ENCODE measurements at places on chromosomes 6 and 20.

- no peak for DNase-seq
These were observed 21.9 kb upstream of the RAB22A start for GRCh38 chr20:58287638-58288037.

GRCh38 chr6:155676346-155676745 is 220.7 kb upstream of the NOX3 start:
- DNase-seq, result no peak

DNA sequence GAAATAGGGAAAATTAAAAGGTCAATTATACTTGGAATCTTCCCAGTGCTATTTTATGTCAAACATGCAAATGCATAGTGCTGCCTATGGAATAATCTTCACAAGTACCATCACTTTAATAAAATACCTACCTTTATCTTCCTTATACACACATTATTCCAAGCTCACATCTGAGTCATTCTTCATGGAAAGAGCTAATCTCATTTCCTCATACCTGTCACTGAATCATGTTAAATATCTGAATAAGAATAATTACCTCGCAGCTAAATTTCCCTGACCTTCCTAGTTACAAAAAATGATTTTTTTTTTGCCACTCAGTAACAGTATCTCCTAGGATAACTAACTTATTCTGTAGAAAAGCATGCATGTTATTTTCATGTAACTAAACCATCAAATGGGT is 661.4 kb upstream of the HS3ST5 start:
- DNase-seq, result no peak

DNA sequence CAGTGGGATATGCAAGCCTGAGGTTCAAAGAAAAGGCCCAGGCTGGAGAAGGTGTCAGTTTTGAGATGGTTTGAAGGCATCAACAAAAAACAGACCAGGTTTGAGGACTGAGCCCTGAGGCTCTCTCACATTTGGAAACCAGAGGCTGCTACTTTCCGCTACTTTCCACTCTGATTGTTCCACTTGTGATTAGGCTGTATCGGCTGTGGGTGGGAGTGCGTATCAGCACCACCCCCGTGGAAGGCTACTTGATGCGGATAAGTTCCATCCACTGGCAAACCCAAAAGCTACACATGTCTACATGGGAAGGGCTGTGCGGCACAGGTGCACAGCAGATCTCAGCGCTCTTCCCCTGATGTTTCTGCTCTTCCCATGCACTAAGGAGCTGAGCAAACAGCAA is 198.7 kb downstream of the GMPR start:
- no peak for DNase-seq

DNA sequence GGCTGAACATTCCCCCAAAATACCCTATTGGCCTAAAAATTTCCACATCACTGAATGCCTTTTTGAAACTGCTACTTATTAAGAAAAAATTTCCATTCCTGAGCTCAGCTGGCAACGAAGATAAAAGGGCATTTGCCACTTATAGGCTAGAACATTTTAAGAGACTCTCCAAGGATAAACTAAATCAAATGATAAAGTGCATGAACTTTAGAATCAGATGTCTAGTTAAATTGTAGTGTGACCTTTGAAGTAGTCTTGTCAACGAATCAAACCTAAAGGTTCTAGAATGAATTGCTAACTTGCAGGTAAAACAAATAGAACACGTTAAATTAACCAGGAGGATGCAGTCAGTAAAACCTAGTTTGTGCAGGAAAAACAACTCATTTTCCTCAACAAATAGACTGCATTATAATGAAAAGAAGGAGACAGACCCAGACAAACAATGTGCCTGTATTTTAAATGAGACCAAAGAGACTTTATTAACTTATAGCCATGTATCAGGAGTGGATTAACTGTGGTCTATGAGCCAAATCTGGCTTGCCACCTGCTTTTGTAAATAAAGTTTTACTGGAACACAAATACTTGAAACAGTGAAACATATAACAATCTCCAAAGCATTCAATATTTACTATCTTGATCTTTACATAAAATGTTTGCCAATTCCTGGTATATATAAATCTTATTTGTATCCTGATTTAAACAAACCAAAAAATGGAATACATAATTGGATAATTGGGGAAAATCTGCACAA is 184.4 kb downstream of the MEI4 start:
- no peak for DNase-seq

GRCh38 chr6:131059486-131059885 is 3.6 kb downstream of the EPB41L2 start:
- DNase-seq, result no peak

DNA sequence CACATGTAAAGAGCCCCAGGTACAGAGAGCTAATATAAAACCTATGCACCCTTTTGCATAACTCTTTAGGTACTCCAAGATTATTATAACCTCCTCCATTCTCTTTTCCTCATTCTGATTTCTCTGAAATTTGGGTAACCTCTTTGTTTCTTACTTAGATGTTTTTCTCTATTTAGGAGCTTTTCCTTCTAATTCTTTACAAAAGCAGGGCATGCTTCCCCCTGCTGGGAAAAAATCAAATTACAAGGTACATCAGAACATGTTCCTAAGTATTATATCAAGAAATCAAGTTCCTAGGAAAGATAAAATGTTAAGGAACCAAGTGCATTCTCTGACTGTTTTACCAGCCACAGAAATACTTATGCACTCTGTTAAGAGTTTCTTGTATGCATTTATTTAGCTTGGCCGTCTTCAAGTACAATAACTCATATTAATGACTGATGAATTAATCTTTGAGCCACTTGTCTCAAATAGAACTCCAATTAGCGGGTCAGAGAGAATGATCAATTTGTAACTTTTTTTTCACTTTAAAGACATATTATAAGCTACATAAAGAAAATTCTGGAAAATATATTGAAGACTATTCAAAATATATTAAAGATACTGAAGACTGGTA is 2.1 kb downstream of the KHDRBS2 start:
- peak; percentile 8 for DNase-seq

DNA sequence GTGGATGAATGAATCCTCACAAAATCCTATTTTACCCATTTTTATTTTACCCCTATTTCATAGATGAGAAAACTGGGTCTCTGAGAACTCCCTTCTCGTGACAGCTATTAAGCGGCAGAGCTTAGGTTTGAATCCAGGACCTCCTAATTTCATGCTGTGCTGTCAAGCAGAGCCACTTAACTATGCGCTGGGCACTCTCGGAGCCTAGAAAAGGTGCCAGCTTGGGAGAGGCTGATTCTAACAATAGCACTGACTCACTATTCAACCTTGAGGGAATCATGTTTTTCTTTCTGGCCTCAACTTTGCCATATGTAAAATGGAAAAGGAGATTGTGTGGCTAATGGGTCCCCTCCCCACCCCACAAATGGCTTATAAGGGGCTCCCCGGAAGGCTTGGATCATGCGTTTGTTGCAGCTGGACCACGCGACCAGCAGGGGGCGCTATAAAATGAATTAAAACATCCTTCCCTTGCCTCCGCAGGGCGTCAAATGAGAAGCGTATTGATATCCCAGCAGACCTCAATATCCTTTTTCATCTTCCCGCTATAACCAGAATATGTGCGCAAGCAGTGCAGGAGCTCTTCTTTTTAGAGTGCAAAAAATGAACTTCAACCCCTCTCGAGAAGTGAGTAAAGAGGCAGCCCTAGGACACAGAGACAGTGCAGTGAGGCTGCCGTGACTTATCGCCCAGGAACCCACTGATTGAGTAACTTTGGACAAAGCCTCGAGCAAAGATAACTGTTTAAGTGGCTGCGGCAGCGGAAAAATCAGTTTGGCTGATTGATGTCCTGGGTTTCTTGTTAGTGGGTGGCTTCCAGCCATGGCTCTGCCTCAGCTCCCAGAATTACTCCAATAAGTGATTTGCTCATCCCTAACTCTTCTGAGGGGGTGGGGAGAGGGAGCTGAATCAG is 12.8 kb upstream of the PDYN start:
- peak; percentile 66 for DNase-seq

- DNase-seq, result no peak
These were observed 184.5 kb upstream of the MARCKS start for GRCh38 chr6:113672491-113673149.

DNA sequence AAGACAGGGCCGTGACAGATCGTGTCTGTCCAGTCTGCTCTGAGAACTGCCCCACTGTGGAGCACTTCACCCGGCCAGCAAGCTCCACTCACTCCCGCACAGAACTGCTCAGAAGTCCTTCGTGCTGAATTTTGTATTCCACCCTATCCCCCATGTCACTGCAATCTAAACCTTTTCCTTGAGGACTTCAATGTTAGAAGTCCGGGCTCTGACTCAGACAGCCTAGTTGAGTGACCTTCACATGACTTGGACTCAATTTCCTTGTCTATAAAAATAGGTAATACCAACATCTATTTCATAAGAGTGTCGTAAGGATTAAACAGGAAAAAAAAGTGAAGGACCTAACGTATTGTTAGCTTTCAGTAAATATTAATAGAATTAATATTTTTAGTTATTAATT is 161.6 kb downstream of the QRSL1 start:
- DNase-seq, result no peak

DNA sequence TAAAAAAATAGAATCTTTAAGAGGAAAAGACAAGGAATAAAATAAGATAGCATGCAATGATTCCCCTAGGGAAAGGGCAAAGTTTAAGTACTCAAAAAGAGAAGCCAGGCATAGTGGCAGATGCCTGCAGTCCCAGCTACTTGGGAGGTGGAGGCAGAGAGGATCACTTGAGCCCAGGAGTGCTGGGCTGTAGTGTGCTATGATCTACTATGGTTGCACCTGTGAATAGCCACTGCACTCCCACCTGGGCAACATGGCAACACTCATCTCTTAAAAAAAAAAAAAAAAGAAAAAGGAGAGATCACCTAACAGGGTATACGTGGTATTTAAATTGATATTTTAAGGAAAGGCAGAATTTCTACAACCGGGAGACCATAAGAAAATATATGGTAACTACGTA is 16.0 kb downstream of the EPHA7 start:
- DNase-seq, result no peak

GRCh38 chr6:158501360-158502262 is 58.3 kb upstream of the TMEM181 start:
- no peak for DNase-seq
